Stimulated activated CD4-positive, alpha-beta T cell treated with anti-CD3 and anti-CD28 coated beads, Interleukin-4, amount 100 ng/mL, for 4 hours (primary cell): ENCODE measurements at places on chromosomes 3 and 15.

DNA sequence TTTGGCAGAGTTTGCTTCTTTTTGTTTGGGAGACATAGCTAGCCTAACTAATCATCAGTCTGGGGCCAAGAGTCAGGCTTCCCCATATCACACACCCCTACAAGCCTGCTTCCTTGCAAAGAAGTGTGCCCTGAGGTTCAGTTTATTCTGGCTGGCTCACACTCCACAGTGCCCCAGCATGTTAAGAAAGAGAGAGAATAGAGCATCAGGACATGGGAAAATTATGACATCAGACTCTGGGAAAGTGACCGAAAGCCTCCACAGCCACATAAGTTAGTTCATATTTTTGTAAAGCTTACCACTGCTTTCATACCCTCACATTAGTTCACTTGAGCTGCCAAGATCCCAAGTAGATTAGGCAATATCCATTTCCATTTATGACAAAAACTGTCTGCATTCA is 63.0 kb upstream of the CFAP161 start:
- no peak for DNase-seq

- DNase-seq: no peak
Observed at GRCh38 chr3:15845475-15845874, 47.7 kb upstream of the ANKRD28 start.

DNA sequence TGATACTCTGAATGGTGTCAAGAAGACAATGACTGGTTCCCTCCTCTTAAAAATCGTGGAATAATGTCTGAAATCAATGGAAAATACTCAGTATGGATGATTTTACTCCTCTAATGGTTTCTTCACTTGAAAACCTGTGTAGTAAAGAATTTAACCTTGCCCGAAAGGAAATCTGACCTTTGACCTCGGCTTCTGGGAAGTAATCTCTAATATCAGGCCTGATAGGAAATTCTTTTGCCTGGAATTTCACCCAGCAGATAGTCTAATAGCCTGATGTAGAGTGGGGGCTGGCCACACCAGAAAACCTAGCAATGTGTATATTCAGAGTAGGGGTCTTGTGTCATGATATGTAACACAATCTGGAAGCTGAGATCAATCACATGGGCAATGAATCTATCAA is 91.5 kb upstream of the GOLIM4 start:
- no peak for DNase-seq

GRCh38 chr3:15682561-15683185 is 81.1 kb downstream of the BTD start:
- no peak for DNase-seq

DNA sequence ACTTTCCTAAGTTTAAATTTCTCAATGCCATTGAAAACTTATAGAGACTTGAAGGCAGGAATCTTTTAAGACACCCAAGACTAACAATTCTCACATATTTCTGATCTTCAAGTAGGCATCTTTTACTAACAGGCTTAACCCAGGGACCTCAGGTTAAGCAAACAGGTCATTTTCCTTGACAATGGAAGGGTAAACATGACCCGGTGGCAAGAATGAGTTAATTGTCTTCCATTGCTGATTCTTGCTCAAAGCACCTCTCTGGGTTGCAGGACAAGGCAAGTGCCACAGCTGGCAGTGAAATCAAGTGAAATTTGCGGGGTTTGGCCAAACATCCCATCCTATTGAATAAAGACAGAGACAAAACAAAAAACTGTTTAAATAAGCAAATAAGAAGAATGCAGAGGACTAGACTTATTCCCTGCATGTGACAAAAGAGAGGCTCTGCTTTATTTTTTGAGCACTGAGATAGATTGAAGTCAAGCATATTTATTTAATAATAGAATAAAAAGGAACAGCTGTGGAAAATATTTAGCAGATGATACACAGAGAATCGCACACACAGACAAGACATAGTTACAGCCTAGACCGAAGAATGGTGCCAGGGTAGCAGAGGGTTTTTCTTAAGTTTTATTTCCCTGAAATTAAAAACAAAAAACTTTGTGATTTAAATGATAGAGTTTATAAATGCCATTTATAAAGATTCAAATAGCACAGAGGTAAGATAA is 56.0 kb upstream of the MITF start:
- DNase-seq: no peak

- DNase-seq: no peak
Observed at GRCh38 chr15:80159811-80160569, 7.2 kb downstream of the FAH start.

DNA sequence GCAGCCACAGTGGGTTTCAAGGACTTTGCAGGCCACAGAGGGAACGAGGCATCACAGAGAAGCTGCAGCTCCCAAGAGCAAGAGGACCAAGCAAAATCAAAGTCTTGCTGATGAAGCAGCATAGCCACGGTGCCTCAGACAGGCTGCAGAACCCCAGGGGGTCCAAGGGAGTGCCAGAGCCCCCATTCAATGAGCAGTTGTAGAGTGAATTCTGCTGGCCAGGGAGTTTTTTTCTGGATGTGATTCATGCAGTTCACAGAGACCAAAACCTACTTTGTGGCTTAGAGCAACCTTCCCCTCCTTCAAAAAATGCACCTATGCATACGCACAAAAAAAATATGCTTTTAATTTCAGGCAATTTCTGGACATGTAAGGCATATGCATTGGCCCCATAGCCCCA is 409.0 kb downstream of the VPS13C start:
- no peak for DNase-seq

- DNase-seq: no peak
Observed at GRCh38 chr3:197368330-197368729, 69.9 kb upstream of the DLG1 start.

- no peak for DNase-seq
Observed at GRCh38 chr15:56038015-56038414, 44.6 kb upstream of the NEDD4 start.

DNA sequence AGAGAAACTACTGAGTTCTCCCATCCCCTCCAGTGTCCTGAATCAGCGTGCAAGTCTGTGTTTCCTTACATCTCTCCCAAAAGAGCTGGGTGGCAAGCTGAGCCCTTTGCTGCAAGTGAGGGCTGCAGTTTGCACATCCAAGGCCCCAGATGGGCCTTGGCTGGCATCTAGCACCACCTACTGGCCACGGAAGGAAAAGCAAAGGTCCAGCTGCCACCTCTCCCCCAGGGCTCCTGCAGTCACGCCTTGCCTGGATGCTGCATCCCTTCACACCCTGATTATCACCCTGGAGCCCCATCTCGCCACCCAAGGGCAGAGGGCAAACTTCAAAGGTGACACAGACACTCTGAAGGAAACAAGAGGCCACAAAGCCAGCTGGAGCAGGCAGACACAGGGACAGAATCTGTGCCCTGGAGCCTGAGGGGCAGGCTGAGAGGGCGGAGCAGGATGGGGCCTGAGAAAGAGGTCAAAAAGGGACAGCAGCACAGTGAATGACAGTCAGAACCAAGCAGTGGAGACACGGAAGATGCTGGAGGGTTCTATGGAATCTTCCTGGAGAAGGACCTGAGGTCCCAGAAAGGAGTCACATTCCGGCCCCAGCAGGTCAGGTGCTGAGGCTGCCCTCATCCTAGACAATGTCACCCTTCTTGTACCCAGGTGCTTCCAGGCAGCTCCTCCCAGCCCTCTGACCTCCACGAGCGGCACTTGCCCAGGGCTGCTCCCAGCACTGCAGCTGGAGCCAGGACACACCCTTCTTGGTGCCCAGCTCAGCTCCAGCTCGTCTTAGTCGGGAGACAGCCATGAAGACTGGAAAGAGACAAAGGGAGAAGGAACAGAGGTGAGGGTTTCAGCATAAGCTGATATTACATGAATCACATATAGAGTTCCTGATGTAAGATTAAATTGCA is 18.3 kb upstream of the NTRK3 start:
- peak; percentile 53 for DNase-seq

GRCh38 chr3:112261742-112262141 is 32.3 kb downstream of the SLC9C1 start:
- no peak for DNase-seq

- DNase-seq: no peak
Observed at GRCh38 chr3:95154766-95155165, 1091.9 kb downstream of the NSUN3 start.

GRCh38 chr3:98901119-98901391 is 440 bp downstream of the DCBLD2 start:
- no peak for DNase-seq

GRCh38 chr3:78967061-78967460 is 800.7 kb downstream of the ROBO1 start:
- DNase-seq: no peak

GRCh38 chr3:128498901-128499530 is 6.0 kb upstream of the GATA2 start:
- no peak for DNase-seq

GRCh38 chr15:92625251-92625980 is 30.2 kb downstream of the FAM174B start:
- no peak for DNase-seq

GRCh38 chr15:89776274-89777072 is at the start of gene MESP2:
TSS of gene MESP2 (plus strand) at chr15:89776332. CDS start at chr15:89776358, 26 bp downstream.
- peak; percentile 60 for DNase-seq

DNA sequence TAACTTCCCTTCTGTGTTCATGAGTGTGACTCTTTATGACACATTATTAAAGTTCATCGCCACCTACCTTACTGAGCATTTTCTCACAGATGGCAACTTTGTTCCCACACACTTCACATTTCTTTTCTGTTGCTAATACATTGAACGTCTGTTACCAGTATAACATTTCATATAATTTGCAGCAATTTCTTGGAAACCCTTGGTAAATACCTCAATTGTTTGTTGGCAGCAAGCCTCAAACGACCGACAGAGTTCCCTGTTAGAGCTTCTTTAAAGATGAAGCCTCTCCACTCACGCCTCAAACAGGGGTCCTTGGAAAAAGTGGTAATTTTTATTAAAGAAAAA is 3.2 kb upstream of the CHSY1 start:
- DNase-seq: no peak

DNA sequence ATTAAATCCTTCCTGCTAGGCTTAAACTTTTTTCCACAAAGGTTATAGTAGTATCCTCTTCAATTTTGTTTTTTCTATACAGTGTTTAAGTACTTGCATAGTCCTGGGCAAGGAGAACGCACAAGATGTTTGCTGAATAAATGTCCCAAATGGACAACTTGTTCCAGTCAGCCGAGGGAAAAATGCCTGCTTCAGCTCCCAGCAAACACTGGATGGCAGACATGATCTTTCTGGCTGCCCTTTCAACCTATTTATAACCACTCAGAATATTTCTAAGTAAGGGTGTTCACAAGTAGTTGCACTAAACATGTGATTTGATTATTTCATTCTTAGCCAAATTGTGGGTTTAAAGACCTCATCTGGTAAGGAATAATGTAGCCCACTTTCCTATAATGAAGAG is 29.8 kb downstream of the GNB4 start:
- no peak for DNase-seq

DNA sequence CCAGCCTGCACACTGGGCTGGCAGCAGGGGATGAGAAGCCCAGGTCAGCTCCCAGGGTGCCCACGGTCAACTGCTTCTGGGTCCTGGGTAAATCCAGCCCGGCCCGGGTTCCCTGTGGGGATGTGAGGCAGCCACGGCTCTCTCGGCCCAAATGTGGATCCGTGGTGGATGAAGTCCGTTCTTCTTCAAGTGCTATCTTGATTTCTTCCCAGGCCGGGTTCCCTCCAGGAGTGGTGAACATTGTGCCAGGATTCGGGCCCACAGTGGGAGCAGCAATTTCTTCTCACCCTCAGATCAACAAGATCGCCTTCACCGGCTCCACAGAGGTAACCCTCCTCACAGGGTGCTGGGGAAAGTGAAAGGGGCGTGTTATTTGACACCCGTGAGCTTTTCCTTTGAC is 16.1 kb downstream of the ALDH1A3 start:
- no peak for DNase-seq

- DNase-seq: no peak
Observed at GRCh38 chr15:48650931-48651330, 5.4 kb upstream of the FBN1 start.

GRCh38 chr15:29533647-29534046 is 264.0 kb upstream of the NSMCE3 start:
- no peak for DNase-seq

DNA sequence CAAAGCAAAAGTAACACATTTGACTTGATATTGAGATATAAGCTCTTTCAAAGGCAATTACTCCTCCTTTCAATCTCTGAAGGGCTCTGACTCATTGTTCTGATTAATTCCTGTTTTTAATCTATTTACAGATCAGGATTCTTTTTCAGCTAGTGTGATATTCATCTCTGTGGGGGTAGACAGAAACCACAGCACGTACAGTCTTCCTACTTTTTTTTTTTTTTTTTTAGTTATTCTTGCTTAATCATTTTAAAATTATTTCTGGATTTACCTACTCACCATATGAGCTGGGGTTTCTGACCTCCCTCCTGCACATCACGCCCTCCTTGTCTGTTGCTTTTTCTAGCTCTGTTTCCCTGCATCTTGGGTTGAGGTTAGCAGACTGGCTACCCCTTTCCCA is 1.4 kb downstream of the CNTN3 start:
- no peak for DNase-seq

DNA sequence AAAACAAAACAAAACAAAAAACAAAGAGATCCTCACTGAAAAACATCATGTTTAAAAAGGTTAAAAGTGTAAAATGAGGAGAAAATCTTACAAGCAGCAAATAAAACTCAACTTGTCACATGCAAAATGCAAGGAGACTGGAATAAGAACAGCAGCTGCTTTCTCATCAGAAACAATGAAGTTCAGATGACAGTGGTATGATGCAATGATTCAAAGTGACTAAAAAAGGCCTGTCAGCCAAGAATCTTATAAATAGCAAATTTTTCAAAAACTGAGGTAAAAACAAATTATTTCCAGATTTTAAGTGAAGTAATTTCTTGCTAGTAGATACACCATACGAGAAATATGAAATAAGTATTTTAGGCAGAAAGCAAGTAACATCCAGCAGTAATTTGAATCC is 68.6 kb upstream of the EPHA3 start:
- no peak for DNase-seq

GRCh38 chr15:100898152-100898490 is 18.5 kb downstream of the ALDH1A3 start:
- DNase-seq: no peak

GRCh38 chr15:88627463-88627862 is 6.3 kb downstream of the AEN start:
- peak; percentile 76 for DNase-seq

DNA sequence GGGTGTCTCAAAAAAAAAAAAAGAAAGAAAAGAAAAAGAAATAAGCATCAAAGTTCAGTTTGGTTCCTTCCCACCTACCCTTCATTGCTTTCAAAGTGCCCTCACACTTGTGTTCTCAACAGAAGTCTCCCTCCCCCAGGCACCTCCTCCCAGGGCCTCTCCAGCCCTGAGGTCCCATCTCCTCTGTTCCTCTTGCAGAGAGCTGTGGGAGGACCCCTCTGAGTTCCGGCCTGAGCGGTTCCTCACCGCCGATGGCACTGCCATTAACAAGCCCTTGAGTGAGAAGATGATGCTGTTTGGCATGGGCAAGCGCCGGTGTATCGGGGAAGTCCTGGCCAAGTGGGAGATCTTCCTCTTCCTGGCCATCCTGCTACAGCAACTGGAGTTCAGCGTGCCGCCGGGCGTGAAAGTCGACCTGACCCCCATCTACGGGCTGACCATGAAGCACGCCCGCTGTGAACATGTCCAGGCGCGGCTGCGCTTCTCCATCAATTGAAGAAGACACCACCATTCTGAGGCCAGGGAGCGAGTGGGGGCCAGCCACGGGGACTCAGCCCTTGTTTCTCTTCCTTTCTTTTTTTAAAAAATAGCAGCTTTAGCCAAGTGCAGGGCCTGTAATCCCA is 6.1 kb downstream of the CYP1A2 start:
- no peak for DNase-seq
